CD8-positive, alpha-beta memory T cell (primary cell): ENCODE measurements at places on chromosomes 16 and 17. TPM values are rescaled to one million over a fixed set of nuclear protein-coding genes. Genes with fewer than 3 reads are reported as not detected.
A peak's percentile ranks its signal among the peaks of the same experiment; 100 is the strongest.

DNA sequence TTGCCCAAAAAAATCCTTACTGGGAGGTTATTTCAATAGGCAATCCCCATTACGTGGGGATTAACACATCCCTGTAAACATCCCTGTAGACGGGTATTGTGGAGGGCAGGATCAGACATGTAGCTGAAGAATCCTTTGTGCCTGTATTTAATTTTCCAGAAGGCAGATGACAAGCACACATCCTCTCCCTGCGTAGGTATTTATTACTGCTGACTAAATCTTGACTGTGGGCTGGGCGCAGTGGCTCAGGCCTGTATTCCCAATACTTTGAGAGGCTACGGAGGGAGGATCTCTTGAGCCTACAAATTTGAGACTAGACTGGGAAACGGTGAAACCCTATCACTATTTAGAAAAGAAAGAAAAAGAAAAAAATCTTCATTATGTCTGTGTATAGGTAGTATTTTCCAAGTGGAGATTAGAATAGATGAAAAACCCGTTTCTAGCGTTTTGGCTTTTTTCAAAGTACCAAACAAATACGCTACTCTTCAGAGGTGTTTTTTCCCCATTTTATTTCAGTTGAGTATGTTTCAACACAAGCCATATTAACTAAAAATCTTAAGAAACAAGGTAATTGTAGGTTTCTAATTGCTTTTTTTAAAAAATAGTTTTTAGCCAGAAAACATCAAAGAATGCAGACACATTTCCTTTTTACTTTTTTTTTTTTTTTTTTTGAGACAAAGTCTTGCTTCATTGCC lies 1.5 kb upstream of the MARF1 start:
- H3K4me1 ChIP-seq, result peaks cover 42% of the 10 kb centered on the region
- DNase-seq, result no peak
- peak overlapping the region; percentile 100 for H3K27ac ChIP-seq
- H3K4me3 ChIP-seq, result peak overlapping the region; percentile 94
- no peaks in the 10 kb centered on the region for H3K27me3 ChIP-seq

ABI3 gene
- 46.4 TPM for total RNA-seq

GRCh38 chr17:33014751-33015150 lies 23.1 kb downstream of the SPACA3 start:
- no peak for DNase-seq
- no peaks in the 10 kb centered on the region for H3K36me3 ChIP-seq
- H3K27ac ChIP-seq, result no peak overlapping the region
- H3K4me3 ChIP-seq, result no peak overlapping the region
- H3K4me1 ChIP-seq, result no peaks in the 10 kb centered on the region
- H3K27me3 ChIP-seq, result no peaks in the 10 kb centered on the region

DNA sequence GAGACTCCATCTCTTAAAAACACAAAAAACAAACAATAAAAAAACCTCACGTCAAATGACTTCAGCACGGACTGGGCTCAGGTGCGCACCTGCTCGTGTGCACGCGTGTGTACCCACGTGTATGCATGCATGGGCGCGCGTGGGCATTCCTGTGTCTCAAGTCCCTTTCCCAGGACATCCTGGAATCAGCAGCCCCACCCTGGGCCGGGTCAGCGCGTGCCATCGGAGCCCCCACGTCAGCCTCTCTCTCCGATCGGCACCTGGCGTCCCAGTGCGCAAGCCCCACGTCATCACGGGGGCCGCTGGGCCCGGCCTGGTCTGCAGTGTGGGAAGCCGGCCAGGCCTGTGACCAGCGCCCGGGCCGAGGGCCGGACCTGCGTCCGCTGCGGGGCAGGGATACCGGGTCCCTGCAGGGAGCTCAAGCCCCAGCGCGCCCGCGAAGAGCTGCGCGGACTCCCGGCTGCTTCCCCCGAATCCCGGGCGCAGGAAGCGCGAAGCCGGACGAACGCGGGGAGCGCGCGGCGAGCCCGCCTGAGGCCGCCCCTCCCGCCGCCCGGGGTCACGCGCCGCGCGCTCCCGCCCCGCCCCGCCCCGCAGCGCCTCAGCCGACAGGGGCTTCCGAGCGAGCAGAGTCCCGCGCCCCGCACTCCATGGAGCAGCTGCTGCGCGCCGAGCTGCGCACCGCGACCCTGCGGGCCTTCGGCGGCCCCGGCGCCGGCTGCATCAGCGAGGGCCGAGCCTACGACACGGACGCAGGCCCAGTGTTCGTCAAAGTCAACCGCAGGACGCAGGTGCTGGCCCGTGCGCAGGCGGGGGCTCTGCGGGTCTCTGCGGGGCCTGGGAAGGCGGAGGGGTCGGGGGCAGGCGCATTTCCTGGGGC lies at the start of gene FN3K:
FN3K (plus strand) TSS at position 629 of the 880 bp plus-strand sequence; CDS start at position 651, 22 bp downstream.
- no peaks in the 10 kb centered on the region for H3K27me3 ChIP-seq
- peak within 1 kb of the TSS; percentile 43 for H3K4me3 ChIP-seq
- peak; percentile 24 for DNase-seq
- H3K27ac ChIP-seq, result peak within 1 kb of the TSS; percentile 31
- peaks cover 5% of the 10 kb centered on the region for H3K36me3 ChIP-seq

RASL10B gene
- total RNA-seq, result 0.80 TPM

ARHGDIG gene
- not detected for total RNA-seq

DNA sequence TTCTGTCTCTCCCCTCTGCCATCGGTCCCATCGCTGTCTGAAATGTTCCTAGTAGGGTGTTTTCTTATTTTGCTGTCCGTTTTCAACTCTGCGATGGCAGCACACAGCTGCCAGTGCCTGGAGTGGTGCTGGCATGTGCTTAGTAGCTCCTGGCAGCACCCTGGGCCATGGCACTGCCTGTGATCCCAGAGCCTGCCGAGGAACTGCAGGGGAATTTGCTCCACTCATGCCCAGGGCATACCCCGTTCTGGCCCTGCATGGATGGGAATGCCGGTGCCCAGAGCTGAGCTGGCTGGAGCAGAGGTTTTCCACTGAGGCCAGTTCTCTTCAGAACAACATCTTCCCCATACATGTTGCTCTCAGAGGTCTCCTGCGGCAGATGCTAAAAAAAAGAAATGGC lies 43.1 kb downstream of the GPT2 start:
- no peaks in the 10 kb centered on the region for H3K36me3 ChIP-seq
- no peaks in the 10 kb centered on the region for H3K27me3 ChIP-seq
- DNase-seq, result no peak
- H3K27ac ChIP-seq, result no peak overlapping the region
- no peak overlapping the region for H3K4me3 ChIP-seq

DNA sequence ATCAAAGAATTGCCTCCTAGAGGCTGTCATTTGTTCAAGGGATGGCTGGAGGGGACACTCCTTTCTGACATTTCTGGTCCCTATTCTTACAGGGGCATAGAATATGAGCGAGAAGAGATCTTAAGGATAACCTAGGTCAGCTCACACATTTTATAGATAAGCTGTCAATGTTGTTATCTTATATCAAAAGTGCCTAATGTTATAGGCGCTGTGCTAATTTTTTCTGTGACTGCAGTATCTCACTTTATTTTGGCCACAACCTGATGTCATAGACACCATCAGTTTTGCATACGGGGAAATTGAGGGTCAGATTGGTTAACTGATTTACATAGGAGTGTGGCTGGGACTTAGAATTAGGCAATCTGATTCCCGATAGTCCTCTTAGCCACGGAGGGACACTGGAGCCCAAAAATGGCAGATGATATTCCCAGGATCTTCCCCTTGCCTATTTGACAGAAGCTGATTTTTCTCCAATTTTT lies 1.2 kb downstream of the CPD start:
- H3K27me3 ChIP-seq, result no peaks in the 10 kb centered on the region
- H3K4me1 ChIP-seq, result peaks cover 39% of the 10 kb centered on the region
- peak overlapping the region; percentile 94 for H3K4me3 ChIP-seq
- peak overlapping the region; percentile 90 for H3K27ac ChIP-seq
- no peaks in the 10 kb centered on the region for H3K36me3 ChIP-seq

PIK3R6 gene
- total RNA-seq, result 0.18 TPM

- H3K4me3 ChIP-seq, result no peak overlapping the region
- H3K27me3 ChIP-seq, result peaks cover 4% of the 10 kb centered on the region
- H3K4me1 ChIP-seq, result peaks cover 4% of the 10 kb centered on the region
- no peaks in the 10 kb centered on the region for H3K36me3 ChIP-seq
- DNase-seq, result no peak
- no peak overlapping the region for H3K27ac ChIP-seq
Observed at GRCh38 chr17:6439951-6440350, 4.3 kb upstream of the PIMREG start.

- H3K4me3 ChIP-seq, result no peak overlapping the region
- H3K36me3 ChIP-seq, result no peaks in the 10 kb centered on the region
- no peak for DNase-seq
- no peak overlapping the region for H3K27ac ChIP-seq
- H3K27me3 ChIP-seq, result no peaks in the 10 kb centered on the region
- H3K4me1 ChIP-seq, result no peaks in the 10 kb centered on the region
Observed at GRCh38 chr16:69406780-69407331, 17.6 kb upstream of the CYB5B start.

BEAN1 gene
- not detected for total RNA-seq

KRTAP4-3 gene
- not detected for total RNA-seq

DNA sequence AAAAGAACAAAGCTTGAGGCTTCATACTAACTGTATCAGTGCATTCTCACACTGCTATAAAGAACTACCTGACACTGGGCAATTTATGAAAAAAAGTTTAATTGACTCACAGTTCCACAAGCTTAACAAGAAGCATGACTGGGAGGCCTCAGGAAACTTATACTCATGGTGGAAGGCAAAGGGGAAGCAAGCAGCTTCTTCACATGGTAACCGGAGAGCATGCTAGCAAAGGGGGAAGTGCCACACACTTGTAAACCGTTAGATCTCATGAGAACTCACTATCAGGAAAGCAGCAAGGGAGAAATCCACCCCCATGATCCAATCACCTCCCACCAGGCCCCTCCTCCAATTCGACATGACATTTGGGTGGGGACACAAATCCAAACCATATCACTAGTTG lies 25.3 kb downstream of the CTRB2 start:
- H3K4me3 ChIP-seq, result no peak overlapping the region
- DNase-seq, result no peak
- H3K27ac ChIP-seq, result no peak overlapping the region
- H3K27me3 ChIP-seq, result no peaks in the 10 kb centered on the region
- H3K4me1 ChIP-seq, result no peaks in the 10 kb centered on the region

HOXB5 gene
- total RNA-seq, result not detected

ITGB4 gene
- total RNA-seq, result 1.8 TPM

DNA sequence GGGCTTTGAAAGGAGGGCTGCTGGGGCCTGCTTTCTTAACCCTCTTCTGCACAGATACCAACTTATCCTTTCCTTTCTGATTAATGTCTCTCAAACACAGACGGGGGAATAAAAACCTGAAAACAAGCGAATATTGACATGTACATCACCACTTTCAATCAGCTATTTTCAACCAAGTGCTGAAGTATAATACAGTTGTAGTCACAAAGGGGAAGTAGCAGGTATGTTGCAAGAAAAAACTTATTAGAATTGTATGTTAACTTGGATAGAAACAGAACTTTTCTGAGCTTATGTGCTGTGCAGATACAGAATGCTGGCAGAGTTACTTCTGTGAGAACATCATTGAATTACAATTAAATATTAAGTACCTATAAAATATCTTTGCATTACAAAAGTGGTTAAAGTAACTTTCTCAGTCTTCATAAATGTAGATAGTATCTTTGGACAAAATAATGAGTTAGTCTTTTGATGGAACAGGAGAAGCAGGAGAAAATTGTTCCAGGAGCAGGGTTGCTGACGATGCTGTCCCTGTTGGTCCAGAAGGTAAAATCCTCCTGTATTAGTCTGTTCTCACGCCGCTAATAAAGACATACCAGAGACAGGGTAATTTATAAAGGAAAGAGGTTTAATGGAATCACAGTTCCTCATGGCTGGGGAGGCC lies 59.5 kb downstream of the RPTOR start:
- H3K4me1 ChIP-seq, result peaks cover 29% of the 10 kb centered on the region
- no peak for DNase-seq
- no peak overlapping the region for H3K27ac ChIP-seq
- H3K27me3 ChIP-seq, result no peaks in the 10 kb centered on the region
- H3K4me3 ChIP-seq, result no peak overlapping the region
- no peaks in the 10 kb centered on the region for H3K36me3 ChIP-seq
